GM20000 (cell line): ENCODE measurements at places on chromosomes 11 and 22.

DNA sequence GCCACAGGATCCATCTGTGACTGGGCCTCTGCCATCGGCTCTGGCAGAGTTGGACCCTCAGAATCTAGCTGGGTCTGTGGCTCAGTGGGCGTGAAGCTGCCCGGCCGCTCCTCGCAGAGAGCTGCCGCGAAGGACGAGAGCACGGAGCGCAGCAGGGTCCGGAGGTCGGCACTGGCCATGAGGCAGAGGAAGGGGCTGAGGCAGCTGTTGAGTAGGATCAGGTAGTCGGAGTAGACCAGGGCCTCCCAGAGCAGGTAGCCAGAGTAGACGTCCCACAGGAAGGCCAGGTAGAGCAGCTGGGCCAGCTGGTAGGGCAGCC is 912 bp downstream of the GPR152 start:
- DNase-seq: no peak

- DNase-seq: no peak
Measured at GRCh38 chr11:70128435-70128906, 50.4 kb downstream of the ANO1 start.

DNA sequence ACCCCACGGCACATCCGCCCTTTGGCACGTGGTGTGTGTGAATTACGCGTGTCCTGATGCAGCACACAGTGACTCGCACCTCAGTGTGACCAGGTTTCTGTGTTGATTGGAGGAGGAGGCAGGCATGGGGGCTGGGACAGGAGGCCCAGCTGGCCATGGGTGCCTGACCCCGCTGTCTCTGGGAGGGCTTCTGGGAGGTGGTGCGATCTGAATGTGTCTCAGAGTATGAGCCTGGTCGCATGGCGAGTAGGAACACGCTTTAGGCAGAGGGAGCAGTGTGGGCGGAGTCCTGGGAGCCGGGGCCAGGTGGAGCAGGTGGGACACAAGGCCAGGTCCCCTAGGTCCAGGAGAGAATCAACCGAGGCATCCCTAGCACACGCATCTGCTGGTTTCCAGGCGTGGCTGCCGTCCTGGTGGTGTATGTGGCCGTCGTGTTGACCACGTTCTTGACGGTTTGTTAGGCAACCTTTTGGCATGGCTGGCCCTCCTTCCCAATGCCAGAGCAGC is 5.7 kb downstream of the GRAMD4 start:
- DNase-seq: no peak

- no peak for DNase-seq
Measured at GRCh38 chr22:31586137-31586920, 75.7 kb downstream of the PISD start.

- no peak for DNase-seq
Measured at GRCh38 chr22:50481045-50481439, 301 bp upstream of the ADM2 start.

GRCh38 chr11:11294551-11294855 is 58.5 kb downstream of the CSNK2A3 start:
- no peak for DNase-seq

- no peak for DNase-seq
Measured at GRCh38 chr11:9838229-9838628, 174.4 kb downstream of the SWAP70 start.

DNA sequence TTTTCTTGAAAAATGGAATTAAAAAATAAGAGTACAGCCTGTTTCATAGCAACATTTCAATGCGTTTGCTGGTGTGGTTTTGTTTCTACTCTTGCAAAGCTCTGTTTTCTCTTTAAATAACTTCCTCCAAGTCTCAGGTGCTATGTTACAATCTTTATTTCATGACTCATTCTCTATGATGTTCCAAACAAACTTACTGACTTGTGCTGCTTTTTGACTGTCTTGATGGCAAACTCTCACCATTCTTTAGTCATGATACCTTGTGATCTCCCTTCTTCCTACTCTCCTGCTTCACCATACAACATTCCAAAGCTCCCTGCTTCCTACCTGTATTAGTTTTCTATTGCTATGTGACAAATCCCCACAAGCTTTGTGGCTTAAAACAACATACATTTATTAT is 166.1 kb downstream of the C11orf91 start:
- no peak for DNase-seq

DNA sequence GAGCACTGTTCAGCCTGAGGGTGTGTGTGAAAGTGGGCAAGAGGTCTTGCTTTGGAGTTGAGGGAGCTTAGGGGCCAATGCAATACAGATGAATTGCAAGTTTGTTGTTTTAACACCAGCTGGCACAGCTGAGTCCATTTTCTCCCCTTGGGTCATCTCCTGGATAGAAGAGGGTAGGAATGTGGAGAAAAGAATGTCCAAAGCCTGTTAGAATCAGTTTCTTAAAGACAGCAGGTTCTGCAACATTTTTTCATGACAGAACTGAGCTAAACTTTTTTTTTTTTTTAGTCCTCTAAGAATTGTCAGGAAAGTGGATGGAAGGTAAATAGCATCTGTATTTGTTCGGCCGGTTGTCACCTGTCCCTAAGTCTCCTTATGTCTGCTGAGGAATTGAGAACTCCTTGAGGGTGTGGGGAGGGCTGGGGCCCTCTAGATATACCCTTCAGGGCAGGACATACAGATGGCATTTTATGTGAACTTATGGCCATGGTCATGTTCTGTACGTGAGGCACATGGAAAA is 211.1 kb upstream of the CADM1 start:
- no peak for DNase-seq

DNA sequence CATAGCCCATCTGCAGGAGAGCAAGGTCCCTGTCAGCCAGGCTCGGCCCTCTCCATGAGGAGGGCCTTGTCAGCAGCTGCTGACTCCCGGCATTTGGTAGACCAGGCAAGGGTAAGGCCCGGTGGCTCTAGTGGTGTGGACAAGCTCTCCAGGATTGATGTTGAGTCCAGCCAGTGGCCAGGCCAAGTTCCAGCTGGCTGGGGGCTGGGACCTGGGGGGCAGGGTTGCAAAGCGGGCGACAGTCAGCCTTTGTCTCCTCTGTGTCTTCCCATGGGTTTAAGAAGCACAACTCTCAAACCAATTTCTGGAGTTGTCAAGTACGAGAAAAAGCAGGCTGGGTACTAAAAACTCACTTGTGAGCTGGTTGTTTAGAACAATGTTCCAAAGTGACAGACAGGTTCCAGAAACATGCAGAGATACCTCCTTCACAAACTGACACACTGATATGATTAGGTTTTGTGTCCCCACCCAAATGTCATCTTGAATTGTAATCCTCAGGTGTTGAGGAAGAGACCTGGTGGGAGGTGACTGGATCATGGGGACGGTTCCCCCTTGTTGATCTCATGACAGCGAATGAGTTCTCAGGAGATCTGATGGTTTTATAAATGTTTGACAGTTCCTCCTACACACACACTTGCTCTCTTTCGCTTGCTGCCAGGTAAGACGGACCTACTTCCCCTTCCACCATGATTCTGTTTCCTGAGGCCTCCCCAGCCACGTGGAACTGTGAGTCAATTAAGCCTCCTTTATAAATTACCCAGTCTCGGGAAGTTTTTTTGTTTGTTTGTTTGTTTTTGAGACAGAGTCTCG is 52.3 kb upstream of the SERPIND1 start:
- DNase-seq: no peak

DNA sequence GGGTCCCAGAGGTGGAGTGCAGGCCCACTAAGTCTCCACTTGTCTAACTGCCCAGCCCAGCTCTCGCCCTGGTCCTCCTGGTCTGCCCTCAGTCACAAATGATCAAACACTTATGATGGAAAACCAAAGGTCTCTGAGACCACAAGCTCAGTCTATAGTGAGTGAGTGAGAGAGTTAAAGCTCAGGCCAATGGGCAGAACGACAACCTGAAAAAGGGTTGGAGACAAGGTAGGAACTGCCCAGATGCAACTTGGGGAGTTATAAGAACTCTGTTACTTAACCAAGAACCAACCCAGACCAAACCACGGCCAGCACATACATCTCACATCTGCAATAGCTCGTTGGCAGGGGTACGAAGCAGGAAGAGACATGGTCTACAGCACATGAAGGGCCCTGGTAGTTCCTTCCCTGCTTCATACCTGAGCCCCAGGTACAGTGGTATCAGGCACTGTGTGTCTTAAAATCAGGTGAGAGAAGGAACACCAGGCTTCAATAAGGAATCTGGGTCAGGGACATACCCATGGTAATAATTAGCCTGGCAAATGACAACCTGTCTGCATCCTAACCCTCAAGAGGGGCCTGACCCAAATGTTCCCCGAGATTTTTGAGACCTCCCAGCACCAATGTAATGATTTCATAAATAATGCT is 35.7 kb downstream of the SERPIND1 start:
- no peak for DNase-seq

DNA sequence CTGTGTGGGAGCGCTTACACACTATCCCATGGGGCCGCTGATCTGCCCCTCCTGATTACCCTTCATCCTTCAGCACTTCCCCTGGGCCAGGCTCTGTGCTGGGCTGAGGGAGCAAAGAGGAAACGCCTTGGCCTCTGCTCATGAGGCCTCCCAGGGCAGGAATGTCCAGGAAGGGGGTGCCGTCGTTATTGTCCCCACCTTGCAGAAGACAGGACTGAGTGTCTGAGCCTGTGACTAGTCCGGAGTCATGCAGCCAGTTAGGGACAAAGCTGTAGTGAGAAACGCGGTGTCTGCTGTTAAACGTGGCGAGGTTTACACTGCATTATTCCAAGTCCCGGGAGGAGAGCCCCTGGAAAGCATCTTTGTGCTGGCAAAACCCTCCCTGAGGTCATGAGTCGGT is 160.0 kb downstream of the TRIM29 start:
- no peak for DNase-seq

DNA sequence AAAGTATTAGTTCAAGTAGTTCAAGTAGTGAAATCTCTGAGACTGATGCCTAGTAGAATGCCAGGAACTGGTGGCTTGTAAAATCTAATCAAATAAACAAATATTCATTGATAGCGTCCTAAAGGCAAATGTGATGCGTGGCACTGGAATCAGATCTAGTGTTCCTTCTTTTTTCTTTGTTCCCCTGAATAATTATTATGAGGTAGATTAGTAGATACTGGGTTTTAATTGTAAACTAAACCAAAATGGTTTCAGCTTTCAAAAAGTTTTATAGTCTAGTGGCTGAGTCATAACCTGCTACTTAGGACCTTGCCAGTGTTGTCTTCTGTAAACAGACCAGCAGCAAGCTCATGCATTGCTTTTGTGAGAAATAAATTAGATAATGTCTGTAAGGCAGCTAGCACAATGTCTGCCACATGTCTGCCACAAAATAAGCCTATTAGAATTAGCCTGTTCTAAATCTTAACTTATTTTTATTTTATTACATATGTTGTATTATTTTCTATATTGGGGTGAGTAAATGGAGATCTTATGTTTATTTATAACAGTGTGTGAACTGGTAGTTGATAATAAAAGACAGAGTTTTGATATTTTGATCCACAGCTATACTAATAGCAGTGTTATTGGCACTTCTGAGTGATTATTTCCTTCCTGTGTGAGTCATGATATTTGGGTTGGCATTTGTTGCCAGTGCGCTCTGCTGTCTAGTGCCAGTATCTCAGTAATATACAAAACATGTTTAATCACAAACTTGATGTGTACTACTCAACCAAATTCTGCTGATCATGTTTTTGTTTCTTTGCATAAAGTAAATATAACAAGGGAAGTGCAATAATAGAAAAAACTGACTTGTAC is 135.7 kb downstream of the TMEM135 start:
- no peak for DNase-seq

- DNase-seq: no peak
Measured at GRCh38 chr11:122663764-122664163, 8.2 kb downstream of the UBASH3B start.

DNA sequence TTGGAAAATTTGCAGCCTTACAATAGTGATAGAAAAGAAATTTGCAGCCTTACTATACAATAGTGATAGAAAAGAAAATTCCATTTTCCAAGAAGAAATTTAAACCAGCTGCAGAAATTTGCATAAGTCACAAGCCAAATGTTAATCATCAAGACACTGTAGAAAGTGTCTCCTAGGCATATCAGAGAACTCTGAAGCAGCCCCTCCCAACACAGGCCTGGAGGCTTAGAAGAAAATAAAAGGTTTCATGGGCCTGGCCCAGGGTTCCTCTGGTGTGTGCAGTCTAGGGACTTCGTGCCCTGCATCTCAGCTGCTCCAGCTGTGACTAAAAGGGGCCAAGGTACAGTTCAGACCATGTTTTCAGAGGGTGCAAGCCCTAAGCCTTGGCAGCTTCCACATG is 6.0 kb downstream of the OR4A16 start:
- DNase-seq: no peak

GRCh38 chr22:17897426-17897825 is 123.2 kb upstream of the BID start:
- no peak for DNase-seq

DNA sequence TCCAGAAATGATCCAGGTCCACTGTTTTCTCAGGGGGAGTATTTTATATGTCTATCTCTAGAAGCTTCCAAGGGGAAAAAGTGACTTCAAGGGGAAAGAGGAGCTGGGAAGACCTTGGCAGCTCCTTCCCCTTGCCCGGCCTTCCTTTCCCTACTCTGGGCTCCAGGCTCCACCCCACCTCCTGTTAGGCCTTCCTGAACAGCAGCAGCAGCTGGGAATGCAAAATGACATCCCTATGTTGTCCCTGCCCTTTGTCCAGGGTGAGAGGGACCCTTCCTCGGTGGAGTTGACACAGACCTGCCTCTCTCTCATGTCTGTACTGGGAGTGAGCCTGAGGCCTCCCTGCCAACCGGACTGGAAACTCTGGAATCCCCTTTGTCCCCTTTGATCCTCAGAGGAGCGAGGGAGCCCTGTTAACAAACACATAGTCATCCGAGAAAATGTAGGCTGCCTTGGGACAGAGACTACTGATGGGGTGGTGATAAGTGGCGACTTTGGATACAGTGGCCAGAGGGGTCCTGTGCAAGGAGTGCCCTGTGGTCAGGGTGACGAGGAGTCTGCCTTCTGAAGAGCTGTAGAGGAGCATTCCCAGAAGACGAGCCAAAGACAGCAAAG is 9.0 kb upstream of the MALAT1 start:
- DNase-seq: no peak
